ENCODE measurements at places on chromosomes 2 and 18.

- no peak for DNase-seq
Measured at GRCh38 chr2:31137211-31138036, 816 bp downstream of the GALNT14 start.

DNA sequence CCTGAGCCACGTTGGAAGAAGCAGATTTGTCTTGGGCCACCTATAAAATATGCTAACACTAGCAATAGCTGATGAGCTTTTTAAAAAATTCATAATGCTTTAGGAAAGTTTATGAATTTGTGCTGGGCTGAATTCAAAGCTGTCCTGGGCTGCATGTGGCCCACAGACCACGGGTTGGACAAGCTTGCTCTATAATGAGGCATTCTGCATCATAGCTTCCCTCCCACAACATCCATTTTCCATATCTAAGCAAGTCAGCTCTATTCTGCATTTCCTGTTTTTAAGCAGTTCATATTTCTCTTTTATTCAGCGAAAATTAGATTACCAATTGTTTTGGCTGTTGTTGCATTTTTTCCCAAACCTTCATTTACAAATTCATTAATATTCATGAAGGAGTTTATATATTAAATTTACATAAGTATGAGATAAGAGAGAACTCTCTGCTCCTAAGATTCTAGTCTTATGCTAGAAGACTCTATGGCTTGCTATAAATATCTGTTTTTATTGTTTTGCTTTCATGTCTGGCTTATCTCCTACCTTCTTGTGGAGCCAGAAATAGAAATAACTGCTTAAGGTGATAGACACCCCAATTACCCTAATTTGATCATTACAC is 114.5 kb upstream of the HNRNPA3 start:
- DNase-seq = no peak

DNA sequence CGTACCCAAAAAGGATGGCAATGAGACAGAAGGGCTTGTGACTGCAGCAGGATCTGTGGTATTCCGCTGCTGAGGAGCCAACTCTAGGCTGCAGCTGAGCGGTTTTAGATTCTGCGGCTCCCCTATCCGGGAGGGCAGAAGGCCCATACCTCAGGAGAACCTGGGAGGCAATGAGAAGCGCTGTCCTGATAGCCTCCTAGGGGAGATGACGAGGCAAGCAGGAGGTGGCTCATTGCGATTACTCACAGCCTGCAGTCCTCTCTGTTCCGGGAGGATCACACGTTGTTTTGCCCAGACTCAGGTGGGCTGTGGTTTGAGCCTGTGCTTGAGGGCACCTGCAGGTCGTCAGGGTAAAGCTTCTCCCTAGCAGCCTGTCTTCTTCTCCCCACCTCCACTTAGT is 65.1 kb downstream of the COA5 start:
- DNase-seq = no peak

DNA sequence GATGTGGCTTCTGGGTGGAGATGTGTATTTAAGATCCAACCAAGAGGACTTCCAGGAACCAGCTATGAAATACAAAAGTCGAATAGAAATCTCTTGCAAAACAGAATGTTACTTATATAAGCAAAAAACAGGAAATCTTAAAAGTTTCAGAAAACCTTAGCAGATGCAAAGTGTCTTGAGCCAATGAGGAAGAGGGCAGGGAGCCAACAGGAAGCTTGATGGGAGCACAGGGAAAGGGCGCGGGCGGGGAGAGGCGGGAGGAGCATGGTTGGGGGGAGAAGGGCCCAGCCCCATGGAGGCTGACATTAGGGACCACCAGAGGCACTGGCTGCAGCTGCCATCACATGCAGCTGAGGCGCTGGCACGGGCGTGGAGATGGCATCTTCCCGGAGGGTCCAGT is 203.3 kb downstream of the SNTG2 start:
- DNase-seq = no peak

GRCh38 chr2:27025861-27026851 is 6.6 kb upstream of the TMEM214 start:
- peak; percentile 20 for DNase-seq

DNA sequence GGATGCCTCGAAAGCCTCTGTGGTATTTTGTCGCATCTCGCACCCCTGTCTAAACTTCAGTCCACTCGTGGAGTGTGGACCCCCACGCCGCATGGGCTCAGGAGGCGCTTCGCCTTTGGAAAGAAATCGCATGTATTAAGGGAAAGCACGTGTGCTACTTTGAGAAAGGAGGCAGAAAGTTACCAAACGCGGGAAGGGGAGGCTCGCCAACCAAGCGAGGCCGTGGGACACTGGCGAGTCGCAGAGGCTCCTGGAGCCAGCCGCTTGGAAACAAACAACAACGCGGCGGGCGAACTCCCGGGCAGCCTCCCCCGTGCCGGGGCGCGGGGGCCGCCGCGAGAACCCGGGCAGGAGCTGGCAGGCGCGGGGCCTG is 455 bp upstream of the AGAP1 start:
- DNase-seq = no peak

- no peak for DNase-seq
Measured at GRCh38 chr2:42908518-42909200, 116.3 kb upstream of the HAAO start.

GRCh38 chr2:241879326-241879725 is 9.8 kb downstream of the RTP5 start:
- no peak for DNase-seq

- DNase-seq = no peak
Measured at GRCh38 chr2:165827921-165828276, 33.9 kb upstream of the GALNT3 start.

DNA sequence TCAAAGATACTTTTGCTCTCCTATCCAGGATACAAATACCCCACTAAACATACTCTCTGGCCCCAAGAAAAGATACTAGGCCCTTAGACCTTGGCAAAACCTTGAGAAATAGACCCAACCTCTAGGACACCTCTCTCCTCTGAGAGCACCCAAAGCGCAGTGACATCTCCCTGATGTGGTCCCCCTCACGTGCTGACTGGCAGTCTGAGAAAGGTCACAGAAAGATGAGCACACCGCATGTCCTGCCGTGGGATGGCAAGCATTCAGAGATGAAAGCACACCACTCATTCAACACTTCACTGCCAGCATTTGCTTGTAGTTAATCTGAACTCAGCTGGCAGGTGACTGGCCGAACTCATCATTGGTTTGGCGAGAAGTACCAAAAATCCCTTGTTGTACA is 6.1 kb upstream of the TBC1D8 start:
- DNase-seq = no peak

- DNase-seq = no peak
Measured at GRCh38 chr2:179235463-179236108, 29.0 kb downstream of the SESTD1 start.

DNA sequence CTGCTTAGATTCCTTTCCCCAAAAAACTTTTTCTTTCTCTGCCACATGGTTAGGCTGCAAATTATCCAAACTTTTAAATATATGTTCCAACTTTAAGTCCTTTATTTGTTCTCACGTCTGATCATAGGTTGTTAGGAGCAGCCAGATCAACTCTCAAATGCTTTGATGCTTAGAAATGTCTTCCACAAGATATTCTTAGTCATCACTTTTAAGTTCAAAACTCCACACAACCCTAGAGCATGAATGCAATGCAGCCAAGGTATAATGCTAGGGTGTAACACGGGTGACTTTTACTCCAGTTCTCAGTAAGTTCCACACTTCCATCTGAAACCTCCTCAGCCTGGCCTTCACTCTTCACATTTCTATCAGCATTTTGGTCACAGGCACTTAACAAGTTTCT is 987.5 kb downstream of the DCDC2C start:
- DNase-seq = no peak

GRCh38 chr18:2958819-2959298 is 54.1 kb downstream of the LPIN2 start:
- DNase-seq = no peak
